ENCODE measurements at places on chromosomes 5 and 9. TPM values are rescaled to one million over a fixed set of nuclear protein-coding genes. Genes with fewer than 3 reads are reported as not detected.
A peak's percentile ranks its signal among the peaks of the same experiment; 100 is the strongest.

Gene PCDHB10
- total RNA-seq: 2.2 TPM

Gene KCNN2
- not detected for total RNA-seq

Gene PLAC8L1
- total RNA-seq: not detected

Gene BRINP1
- 23.3 TPM for total RNA-seq

Gene TMEM215
- not detected for total RNA-seq

Gene EMB
- 14.5 TPM for total RNA-seq

Gene BAAT
- total RNA-seq: under 0.01 TPM

GRCh38 chr5:45411971-45412612, 284.1 kb downstream of the HCN1 start:
- no peak for DNase-seq

- DNase-seq: no peak
Observed at GRCh38 chr9:96331236-96331947, 29.4 kb upstream of the HSD17B3 start.

- DNase-seq: peak; percentile 99
Observed at GRCh38 chr5:179623906-179624741, 653 bp upstream of the HNRNPH1 start.

- no peak for DNase-seq
Observed at GRCh38 chr9:70765946-70766345, 351.5 kb upstream of the KLF9 start.

DNA sequence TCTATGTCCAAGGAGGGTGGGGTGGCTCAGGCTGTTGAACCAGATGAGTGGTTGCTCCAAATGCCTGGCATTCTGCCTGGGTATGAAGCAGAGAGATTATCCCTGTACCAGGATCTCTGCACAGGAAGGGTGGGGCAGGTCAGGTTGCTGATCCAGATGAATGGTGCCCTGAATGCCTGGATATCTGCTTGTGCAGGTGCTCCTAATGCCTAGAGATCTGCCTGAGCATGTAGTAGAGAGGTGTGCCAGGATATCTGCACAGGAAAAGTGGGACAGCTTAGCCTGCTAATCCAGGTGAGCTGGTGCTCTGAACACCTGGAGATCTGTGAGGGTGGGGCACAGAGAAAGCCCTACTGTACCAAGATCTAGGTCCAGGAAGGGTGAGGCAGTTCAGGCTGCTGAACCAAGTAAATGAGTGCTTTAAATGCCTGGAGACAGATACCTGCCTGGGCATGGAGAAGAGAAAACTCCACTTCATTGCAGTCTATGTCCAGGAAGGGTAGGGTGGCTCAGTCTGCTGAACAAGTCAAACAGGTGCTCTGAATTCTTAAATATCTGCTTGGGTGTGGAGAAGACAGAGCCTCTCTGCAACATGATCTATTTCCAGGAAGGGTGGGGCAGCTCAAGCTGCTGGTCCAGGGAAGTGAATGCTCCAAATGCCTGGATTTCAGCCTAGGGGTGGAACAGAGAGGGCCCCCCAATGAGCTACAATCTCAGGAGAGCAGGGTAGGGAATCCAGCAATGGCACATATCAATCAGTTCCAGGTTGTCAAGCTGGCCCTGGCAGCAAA, 189.4 kb upstream of the DMRTA1 start:
- no peak for DNase-seq

- peak; percentile 87 for DNase-seq
Observed at GRCh38 chr5:72956324-72957140, 691 bp downstream of the FCHO2 start.

- no peak for DNase-seq
Observed at GRCh38 chr9:12464910-12465512, 228.2 kb upstream of the TYRP1 start.

Data from osteoblast (primary cell).